ENCODE measurements at places on chromosomes 5 and 9.

GRCh38 chr5:146213210-146213826 is 9.9 kb downstream of the RBM27 start:
- no peak for DNase-seq

DNA sequence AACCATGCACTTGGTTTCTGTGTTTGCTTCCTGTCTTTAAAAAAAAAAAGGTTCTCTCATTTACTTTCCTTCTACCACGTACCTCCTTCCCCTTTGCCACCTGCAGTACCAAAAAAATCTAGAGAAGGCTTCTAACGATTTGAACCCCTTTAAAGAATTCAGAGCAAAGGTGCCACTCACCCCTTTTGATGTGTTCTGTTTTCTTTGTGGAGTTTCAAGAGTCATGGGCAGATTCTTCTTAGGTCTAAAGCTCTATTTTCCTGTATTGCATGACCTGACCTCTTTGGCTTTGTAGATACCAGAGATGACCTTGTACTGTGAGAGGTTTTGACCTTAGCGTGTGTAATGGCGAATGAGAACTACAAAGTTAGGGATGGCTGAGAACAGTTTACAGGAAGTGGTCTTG is 29.0 kb downstream of the TXNDC8 start:
- DNase-seq = no peak

DNA sequence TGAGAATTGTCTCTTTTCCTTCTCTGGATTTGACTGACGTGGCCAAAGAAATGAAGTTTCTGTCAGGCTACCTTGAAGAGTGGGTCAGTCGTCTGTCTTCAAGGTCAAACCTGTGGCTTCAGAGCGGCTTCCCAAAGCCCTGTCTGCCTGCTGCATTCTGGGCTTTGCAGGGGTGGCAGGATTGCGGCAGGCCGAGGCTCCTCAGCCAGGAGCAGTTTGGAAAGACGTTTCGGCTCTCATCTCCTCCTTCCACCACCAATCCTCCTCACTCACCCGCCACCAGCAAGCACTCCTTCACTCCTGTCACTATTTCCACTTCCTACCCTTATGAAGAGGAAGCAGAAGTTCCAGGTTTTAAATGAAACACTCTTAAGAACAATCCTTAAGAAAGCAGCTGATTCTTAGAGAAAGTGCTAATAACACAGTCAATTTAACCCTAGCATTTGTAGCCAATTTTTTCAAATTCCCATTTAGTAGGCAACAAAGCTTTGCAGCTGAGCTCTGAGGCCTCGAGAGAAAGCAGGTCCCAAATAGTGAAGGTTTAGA is 351.7 kb downstream of the ZNF608 start:
- no peak for DNase-seq

DNA sequence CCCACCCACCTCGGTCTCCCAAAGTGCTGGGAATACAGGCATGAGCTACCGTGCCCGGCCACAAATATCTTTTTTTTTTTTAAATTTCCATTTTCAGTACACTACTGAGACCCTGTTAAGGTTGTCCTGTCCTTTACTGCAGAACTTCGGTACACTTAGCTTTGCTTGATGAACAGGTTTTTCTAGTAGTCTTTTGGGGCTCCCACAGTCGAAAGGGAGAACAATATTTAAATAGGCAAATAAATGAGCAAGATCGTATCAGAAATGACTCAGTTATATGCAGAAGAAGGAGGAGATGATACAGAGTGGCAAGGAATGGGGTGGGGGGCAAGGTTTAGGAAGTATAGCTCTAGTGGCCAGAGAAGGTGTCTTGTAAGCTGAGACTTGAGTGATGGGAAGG is 52.7 kb downstream of the MSX2 start:
- DNase-seq = no peak

GRCh38 chr5:127572930-127573329 is 55.5 kb downstream of the PRRC1 start:
- DNase-seq = no peak

DNA sequence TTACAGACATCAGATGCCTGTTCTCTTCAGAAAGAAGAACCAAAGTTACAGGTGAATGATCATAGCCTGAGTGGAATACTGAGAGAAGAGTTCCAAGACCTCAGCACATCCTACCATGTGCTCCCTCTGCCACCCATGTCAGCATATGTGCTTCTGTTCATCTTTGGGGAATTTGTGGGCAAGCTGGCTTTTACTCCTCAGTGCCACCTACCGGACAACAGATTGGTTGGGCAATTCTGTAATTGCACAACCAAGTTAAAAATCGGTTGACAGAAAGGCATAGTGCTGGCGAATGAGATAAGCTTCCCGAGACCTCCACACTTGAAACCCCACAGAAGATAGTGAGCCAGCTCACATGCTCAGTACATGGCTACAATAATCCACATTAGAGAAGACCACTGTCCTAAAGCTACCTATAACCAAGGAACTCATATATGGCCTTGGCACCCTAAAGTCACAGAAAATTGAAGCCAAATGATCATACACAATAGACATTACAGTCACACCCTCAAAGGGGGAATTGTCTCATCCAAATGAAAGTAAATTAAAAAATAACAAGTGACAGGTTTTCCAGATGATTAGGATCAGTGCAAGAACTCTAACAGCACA is 1238.0 kb upstream of the NUDT12 start:
- DNase-seq = no peak

DNA sequence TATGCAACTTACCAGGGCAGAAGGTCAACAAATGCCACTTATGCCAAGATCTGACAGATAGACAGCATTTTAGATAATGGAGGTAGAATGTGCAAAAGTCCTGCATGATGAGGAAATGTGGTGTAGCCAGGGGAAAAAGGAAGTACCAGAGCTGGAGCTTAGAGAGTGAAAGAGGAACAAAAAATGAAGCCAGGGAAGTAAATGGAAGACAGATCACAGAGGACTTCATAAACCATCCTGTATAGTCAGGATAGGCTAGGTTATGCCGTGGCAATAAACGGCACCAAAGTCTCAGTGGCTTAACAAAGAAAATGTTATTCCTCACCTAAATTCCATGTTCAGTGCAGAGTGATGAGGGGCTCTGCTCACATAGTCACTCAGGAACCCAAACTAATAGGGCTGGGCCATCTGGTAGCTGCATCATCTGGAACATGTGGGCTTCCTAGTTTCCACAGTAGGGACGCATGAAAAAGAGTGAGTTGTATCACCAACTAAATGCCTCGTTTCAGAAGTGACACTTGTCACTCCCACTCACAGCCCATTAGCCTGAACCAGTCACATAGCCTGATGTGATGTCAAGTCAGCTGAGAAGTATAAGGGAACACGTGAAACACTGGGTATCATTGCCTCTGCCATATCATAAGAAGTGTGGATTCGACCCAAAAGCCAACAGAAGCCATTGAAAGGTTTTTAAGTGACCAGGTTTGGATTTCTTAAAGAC is 70.3 kb downstream of the SH3RF2 start:
- DNase-seq = no peak

GRCh38 chr5:79456400-79456799 is 57.5 kb downstream of the HOMER1 start:
- DNase-seq = no peak

DNA sequence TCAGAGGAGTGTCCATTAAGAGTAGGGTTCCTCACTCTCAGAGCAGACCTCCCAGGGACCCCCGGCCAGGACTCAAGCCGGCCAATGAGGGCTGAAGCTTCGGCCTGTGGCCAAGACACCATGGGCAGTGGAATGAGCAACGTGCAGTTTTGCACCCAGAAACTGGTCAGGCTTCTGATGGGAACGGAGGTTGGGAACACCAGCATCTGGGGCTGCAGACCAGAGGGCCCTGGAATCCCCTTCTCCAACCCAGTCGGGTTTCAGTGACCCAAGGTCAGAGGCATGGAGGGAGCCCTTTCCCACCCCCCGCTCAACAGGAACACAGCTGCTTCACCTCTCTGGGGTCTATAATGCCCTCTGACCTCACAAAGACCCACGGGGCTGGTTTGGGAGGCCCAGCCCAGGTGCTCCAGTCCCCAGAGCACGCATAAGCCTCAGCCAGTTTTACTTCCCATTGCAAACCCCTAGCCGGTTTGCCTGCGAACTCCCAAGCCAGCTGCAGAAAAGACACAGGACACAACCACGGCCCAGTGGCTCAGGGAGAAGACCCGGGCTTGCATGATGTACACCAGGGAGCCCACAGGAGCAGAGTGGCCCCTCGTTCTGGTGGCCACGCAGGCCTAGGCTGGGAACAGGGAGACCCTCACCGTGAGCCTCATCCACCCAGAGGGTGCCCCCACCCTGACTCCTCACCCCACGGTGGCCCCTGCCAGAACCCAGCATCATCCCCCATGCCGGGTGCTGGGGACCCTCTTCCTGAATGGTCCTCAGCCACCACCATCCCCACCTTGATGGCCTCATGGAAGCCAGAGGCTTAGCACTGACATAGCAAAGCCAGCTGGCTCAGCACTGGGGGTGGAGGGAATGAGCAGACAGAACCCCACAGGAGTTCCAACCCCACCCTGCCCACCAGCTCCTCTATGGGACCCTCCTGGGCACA is 30.6 kb downstream of the VAV2 start:
- DNase-seq = no peak

GRCh38 chr9:109939698-109940342 is 159.8 kb downstream of the PALM2AKAP2 start:
- DNase-seq = no peak

DNA sequence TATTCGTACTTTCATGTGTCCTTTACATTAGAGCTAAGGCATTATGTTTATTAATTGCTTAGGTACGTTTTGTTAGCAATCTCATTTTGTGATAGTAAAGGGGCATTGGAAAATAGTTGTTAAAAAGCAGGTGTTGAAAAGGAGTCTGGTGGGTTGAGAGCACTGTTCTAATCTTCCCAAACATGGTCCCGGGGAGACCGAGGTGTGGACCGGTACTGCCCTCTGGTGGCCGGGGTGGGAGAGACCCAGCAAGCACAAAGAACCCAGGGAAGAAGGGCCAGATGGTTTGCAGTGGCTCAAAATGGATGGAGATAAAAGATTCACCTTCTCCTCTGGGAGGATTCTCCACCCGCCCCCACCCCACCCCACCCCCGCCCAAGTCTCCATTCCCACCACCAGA is 26.1 kb downstream of the IDNK start:
- peak; percentile 34 for DNase-seq

DNA sequence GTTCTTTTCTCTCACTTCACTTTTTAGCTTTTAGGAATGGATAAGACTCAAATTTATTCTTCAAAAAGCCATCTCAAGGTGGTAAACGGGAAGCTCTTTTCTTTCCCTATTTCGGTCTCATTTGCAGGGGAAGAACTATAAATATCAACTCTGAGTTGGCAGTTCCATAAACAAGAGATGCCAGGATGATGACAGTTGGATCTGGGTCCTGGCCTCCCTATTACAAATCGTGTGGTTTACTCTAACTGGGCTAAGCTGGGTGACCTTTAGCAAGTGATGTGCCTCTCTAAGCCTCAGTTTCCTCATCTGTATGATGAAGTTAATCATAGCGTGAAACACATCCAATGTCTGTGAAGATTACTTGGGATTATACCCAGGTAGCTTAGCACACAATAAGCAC is 44.2 kb downstream of the TLE4 start:
- DNase-seq = no peak

GRCh38 chr9:95313010-95313498 is 4.5 kb downstream of the FANCC start:
- DNase-seq = peak; percentile 63

DNA sequence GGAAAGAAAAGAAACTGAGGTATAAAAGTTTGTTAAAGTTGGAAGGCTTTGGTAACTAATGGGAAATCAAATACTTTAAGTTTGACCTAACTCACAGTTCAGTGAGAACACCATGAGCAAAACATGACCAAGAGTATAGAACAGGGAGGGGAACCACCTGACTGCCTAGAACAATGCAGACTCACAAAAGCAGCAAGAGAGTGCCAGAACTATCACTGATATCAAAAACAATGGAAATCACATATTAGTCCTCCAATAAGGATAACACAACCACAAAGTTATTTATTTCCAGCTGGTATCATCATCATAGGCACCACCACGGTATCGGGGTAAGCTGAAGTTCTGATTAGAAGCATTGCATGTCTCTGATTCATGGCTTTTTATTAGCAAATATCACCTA is 77.5 kb downstream of the TRPM6 start:
- no peak for DNase-seq

GRCh38 chr5:141633871-141634561 is 2.6 kb downstream of the HDAC3 start:
- no peak for DNase-seq

DNA sequence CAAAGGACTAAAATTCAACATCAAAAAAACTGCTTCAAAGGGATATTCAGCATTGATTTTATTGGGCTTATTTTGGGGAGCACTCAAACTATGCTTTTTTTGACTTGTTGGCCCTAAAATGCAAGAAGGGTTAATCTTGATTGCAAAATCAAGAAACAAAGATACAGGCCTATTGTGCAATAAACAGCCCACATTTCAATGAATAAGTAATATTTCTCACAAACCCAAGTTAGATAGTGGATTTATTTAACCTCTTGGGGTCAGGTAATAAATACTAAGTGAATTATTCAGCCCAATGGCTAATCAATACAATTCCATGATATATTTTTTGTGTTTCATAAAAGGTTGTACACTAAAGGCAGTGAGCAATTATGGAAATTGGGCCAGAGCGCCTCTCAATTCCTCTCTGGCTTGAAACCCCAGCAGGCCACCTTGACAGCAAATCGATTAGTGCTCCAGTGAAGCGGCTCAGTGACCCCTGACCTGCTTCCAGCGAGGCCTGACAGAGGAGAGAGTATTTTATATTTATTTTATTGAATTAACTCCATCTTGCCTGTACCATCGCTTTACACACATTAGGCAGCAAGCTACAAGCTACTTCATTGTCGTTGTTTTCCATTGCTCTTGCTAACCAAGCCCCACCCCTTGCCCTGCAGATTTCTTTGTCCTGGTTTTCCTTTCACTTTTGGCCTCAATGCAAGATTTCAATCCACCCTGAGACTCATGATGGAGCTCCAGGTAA is 65.5 kb downstream of the EBF1 start:
- no peak for DNase-seq

DNA sequence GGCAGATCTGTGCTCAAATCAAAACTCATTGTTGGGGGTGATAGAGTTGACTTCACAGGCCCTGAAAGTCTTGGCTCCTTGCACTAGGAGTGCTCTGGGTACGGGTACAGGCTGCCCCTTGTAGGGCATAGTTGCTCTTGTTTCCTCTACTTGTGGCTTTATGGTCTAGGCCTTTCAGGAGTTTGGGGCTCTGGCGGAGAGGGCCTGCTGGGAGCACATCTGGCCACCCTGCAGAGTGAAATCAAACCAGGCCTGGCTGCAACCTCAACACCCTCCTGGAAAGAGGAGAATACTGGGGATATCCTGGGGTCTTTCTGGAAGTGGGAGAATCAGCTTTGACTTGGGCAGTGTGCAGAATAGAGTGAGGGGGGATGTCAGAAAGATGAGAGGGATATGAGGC is 1.5 kb downstream of the TGFBI start:
- DNase-seq = no peak

DNA sequence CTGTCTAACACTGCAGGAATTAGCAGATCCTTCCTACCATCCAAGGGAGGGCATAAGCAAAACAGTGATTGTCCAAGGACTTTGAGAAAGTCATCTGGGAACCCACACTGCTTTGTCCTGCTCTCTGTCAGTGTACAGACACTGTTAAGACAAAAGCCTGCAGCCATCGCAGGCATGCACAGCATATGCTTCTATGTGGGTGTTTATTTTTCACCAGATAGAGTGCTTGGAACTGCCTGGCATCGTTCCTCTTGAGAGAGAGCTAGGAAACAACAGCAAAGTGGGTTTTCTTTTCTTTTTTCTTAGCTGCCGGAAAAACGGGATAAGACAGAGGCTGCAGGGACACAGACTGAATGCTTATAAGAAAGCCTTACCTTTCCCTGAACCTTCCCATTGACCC is 212.3 kb downstream of the ICE1 start:
- no peak for DNase-seq

- DNase-seq = peak; percentile 89
Measured at GRCh38 chr5:43066799-43067741, 27.0 kb upstream of the ANXA2R start.

GRCh38 chr5:109898269-109899162 is 208.8 kb downstream of the MAN2A1 start:
- no peak for DNase-seq

Measured in RCC 7860 (cell line).